Cardiac septum (tissue), 1 donor: ENCODE measurements at places on chromosomes 2 and 18.

DNA sequence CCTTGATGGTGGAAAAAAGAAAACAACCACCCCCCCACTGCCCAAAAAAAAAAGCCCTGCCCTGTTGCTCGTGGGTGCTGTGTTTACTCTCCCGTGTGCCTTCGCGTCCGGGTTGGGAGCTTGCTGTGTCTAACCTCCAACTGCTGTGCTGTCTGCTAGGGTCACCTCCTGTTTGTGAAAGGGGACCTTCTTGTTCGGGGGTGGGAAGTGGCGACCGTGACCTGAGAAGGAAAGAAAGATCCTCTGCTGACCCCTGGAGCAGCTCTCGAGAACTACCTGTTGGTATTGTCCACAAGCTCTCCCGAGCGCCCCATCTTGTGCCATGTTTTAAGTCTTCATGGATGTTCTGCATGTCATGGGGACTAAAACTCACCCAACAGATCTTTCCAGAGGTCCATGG lies 28.0 kb downstream of the MAL start:
- peak; percentile 35 for DNase-seq

DNA sequence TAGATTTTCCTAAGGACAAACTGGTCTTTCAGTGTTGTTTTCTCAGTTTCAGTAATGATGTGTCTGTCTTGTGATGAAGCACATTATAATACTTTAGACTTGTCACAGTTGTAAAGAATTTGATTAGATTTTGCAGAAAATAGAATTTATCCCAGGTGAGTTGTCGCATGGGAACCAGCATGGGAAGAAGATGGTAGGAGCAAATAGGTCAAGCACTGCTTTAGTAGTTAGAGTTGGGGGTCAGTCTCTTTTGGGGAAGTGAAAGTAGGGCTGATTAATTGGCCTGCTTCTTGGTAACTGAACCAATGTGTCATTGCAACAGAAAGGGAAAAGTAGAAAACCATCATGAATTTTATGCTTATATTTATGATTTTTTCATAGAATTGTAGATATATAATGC lies 153.2 kb upstream of the MYO3B start:
- DNase-seq, result no peak

- no peak for DNase-seq
Measured at GRCh38 chr18:55114876-55115275, 155.6 kb upstream of the CCDC68 start.

DNA sequence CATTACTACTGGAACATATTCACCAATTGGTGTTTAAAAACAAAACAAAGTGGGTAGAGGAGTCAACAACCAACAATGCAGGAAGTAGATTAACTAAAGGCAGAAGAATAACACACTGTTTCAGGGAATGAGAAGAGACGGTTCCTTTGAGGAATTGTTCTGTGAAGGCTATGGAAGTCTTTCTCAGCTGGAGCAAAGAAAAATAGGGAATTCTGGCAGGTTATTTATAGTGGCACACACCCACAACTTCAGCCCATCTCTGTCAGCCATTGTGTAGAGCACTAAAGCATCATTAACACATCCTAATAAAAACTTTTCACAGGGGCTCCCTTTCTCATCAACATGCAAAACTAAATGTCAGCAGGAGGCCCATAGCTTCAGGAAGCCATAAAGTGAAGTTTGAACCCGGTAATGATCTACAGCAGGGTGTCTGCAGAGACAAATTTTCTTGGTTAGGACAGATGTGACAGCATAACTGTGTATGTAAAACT lies 113.6 kb downstream of the CDH2 start:
- DNase-seq, result no peak

DNA sequence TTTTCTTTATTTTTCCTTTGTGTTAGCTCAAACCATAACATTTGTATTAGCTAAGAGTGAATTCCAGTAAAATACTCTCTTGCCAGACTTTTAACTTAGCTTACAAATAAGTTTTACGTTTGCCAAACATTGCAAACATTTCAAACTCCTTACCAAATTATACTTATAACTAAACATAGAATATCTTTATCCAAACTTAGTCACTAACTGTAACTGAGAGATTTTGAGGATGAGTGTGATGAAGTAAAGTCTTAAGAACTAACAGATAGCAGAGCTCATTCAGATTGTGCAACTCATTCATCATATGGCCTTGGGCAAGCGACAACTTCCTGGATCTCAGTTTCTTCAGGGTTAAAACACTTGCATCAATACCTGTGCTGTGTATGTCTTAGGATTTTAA lies 533.7 kb downstream of the TDRD15 start:
- DNase-seq, result no peak

DNA sequence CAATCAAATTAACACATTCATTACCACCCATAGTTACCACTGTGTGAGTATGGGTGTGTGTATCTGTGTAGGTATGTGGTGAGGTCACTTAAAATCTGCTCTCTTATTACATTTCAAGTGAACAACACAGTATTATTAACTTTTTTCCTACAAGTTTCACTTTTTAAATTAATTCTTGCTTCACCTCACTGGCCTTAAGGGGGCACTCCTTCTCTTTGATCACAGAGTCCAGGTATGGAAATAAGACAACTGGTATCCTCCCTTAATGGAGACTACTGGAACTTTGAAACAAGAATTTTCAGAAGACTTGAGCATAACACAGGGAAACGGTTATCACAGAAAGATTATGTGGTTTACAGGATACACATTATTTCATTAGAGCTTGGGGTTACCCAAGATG lies 255.8 kb downstream of the ASXL3 start:
- DNase-seq, result no peak

DNA sequence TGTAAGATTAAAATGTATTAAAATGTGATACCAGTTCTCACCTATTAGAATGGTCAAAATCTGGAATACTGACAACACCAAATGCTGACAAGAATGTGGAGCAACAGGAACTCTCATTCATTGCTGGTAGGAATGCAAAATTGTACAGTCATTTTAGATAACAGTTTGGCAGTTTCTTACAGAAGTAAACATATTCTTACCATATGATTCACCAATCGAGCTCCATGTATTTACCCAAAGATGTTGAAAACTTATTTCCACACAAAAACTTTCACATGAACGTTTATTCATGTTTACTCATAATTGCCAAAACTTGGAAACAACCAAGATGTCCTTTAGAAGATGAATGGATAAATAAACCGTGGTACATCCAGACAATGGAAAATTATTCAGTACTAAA lies 1193.5 kb upstream of the ACVR2A start:
- DNase-seq, result no peak

- DNase-seq, result no peak
Measured at GRCh38 chr2:157894694-157895435, 18.7 kb upstream of the ACVR1 start.

GRCh38 chr2:79000008-79000576 lies 25.4 kb upstream of the REG3G start:
- DNase-seq, result no peak

GRCh38 chr2:152062125-152063091 lies 36.4 kb downstream of the CACNB4 start:
- DNase-seq, result no peak

- peak; percentile 64 for DNase-seq
Measured at GRCh38 chr2:238943338-238944067, 95.6 kb downstream of the TWIST2 start.
